ENCODE measurements at places on chromosomes 4 and X. TPM values are rescaled to one million over a fixed set of nuclear protein-coding genes. Genes with fewer than 3 reads are reported as not detected.

GRCh38 chrX:96383428-96383827 lies 301.2 kb upstream of the DIAPH2 start:
- DNase-seq: no peak

- no peak for DNase-seq
These were observed 222.4 kb downstream of the SLIT2 start for GRCh38 chr4:20474119-20474518.

- DNase-seq: no peak
These were observed 9.8 kb upstream of the RTL5 start for GRCh38 chrX:72141372-72142004.

DNA sequence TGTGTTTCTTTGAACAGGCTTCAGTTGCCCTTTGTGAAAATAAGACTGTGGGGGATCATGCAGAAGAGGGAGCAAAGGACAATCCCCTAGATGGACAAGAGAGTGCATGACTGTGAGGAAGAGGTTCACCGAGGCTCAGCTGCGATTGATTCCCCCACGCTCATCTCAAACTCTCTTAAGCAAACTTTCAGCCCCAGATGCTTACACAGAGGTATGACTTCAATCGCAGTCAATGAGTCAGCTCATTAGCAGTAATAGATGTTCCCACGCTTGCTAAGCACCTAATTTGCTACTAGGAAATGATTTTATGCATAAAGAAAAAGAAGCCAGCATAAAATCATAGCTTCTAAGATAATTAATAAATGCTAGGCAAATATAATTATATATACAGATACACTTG lies 2256.1 kb upstream of the AGA start:
- no peak for DNase-seq

- DNase-seq: no peak
These were observed 589.5 kb downstream of the CENPC start for GRCh38 chr4:66955784-66956183.

- DNase-seq: no peak
These were observed 940.3 kb upstream of the IGFBP7 start for GRCh38 chr4:58050439-58050838.

DNA sequence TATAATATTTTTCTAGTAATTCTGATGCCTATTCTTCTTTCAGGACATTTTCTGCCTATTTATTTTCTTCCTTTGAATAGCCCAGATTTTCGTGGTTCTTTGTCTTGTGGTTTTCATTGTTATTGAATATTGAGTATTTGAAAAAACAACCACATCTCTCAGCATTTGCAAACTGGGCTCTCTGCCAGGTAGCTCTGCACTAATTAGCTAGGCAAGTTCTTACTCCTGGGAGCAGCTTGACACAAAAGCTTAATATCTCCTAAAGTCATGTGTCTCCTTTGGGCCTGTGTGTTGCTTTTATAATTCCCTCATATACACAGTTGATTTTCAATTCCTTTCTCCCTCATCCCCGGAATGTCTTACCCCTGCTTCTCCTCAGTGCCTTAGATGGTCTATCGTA lies 413.5 kb upstream of the GRIA3 start:
- DNase-seq: no peak

The RXFP1 gene
- total RNA-seq: not detected
